Activated T-cell treated with anti-CD3 and anti-CD28 coated beads, Interleukin-2, amount 50 U/mL, for 24 hours (primary cell): ENCODE measurements at places on chromosomes 12 and 14.

DNA sequence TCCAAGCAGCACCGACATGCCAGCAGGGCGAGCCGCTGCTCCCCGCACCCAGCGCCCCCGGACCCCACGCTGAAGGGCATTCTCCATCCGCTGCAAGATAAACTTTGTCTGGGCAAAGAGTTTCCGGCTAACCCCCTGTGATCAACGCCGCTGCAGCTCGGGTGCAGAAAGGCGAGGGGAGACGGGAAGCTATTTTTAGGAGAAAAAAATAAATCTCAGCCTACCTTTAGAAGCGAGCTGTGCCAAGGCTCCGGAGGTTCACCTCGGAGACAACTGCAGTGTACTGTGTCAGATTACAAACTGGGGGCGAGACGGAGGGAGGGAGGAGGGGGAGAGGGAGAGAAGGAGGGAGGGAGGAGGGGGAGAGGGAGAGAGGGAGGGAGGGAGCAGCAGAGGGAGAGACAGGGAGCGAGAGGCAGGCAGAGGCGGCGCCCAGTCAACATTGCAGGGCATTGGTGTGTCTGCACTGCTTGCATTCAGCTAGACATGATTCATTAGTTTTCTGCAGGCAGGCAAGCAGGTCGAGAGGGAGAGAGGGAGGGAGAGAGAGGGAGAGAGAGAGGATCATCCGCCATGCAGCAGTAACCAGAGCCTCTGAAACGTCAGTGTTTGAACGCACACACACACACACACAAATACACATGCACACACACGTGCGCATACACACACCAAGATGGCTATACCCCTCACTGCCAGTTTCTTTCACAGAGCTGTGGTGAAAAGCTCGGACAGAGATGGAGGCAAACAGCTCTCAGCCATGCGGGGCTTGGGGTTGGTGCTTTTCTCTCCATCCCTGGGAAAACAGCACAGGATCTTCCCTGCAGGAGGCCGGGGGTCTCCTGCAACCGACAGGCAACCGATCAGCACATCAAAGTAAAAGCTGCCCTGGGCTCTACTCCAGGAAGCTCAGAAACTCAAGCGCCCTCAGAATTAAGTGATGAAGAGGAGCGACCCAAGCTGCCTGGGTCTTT lies at the start of gene RIMBP2:
TSS of gene RIMBP2 (minus strand) at position 302 of the 971 bp plus-strand sequence. CDS start 237,286 bp downstream, outside the sequence.
- DNase-seq, result no peak

DNA sequence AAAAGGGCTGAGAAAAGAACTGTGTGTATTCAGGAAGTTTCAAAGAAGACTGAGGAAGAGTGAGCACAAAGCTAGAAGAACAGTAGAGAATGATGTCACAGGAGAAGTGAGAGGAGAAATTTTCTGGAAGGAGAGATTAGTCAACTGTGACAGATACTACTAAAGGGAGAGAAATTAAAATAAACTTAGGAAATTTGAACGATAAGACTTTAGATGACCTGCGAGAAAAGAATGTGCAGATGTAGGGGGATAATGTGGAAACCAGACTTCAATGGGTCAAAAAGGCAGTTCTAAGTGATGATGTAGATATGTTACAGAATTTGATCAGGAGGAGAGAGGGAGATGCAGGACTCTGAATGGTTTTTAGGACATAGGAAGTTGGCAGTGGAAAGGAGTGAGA lies 287.4 kb downstream of the SYT1 start:
- no peak for DNase-seq

GRCh38 chr12:62860501-62861411 lies 74.2 kb downstream of the PPM1H start:
- DNase-seq, result no peak

GRCh38 chr14:57383125-57383745 lies 7.2 kb upstream of the NAA30 start:
- DNase-seq, result no peak

- no peak for DNase-seq
These were observed 4.5 kb downstream of the HOXC10 start for GRCh38 chr12:53989227-53990113.

- DNase-seq, result no peak
These were observed 40.2 kb upstream of the RPL10L start for GRCh38 chr14:46691819-46692218.
